ENCODE measurements at places on chromosomes 1 and 21. TPM values are rescaled to one million over a fixed set of nuclear protein-coding genes. Genes with fewer than 3 reads are reported as not detected.

DNA sequence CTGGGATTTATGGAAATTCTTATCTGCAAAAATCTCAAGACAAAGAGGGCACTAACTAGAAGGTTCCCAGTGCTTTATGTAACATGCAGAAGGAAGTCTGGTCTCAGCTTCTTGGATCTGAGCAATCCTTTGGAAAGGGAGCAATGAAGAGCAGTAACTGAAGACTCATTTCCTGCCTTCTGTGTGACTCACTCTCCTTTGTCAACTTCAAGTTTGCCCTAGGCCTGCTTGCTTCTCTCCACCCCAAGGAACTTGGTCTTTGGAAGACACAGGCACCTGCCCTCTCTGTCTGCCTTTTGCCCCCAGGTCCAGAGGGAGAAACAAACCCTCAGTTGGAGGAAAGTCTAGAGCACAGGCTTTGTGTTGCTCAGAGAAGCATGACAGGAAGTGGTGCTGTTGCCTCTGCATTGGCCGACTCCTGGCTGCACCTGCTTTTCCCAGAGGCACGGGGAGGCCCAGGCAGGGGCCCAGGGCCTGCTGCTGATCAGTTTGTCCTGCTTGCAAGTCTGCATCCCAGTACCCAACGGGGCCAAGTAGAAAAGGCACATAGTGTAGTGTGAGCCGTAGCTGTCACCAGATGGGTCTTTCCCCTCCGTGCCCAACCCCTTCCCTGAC is 137.2 kb downstream of the DHRS3 start:
- peak; percentile 90 for DNase-seq

DNA sequence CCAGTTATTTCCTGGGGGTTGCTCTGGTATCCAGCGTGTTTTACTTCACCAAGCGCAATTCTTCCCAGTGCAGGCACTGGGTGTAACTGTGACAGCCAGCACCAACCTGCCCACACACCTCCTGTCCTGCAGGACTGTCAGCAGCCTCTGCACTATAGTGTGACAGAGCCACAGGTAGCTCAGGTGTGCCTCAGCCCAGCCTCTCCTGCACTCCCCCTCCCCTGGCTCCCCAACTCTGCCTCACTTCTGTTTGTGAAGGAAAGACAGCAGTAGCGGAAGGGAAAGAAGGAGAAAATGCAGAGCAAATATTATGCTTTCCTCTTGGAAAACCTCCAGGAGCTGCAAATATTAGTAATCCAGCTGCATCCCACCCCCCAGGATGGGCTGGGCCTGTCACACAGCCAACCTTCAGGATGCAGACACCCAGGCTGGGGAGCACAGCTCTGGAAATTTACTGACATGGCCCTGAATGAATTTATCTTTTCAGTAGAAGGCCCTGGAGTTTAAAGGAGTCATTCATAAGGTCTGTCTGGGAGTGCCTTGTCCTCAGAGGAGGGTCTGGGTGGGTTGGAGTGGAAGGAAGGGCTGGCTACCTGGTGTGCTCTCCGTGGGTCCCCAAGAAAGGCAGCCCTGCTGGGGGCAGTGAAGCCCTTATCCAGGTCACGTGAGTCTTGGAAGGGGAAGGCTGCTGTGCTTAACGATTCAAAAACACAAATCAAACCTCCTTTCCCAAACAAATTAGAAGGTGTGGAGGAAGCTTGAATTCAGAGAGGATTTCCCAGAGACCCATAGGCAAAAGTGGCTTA is 20.9 kb downstream of the CAPN2 start:
- no peak for DNase-seq

DNA sequence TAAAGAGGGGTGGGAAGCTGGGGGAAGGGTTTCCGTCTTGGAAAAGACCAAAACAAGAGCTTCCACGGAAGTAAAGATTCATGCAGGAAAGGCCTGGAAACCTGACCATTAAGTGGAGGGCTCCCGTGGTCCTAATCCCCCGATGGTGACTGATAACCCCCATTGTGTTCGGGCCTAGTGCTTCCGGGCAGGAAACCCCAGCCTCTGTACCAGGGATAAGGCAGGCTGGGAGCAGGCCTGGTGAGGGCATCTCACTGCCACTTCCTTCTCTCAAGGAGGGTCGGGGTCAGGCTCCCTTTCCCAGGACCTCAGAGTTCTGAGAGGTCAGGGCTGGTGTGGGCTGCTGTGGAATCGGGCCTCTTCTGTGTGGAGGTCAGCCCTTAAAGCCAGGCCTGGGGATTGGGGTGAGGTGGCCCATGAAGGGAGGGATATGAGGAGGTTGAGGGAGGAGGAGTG is 136.9 kb downstream of the CDC7 start:
- DNase-seq = no peak

- no peak for DNase-seq
Measured at GRCh38 chr1:100523038-100523652, 14.8 kb upstream of the GPR88 start.

DNA sequence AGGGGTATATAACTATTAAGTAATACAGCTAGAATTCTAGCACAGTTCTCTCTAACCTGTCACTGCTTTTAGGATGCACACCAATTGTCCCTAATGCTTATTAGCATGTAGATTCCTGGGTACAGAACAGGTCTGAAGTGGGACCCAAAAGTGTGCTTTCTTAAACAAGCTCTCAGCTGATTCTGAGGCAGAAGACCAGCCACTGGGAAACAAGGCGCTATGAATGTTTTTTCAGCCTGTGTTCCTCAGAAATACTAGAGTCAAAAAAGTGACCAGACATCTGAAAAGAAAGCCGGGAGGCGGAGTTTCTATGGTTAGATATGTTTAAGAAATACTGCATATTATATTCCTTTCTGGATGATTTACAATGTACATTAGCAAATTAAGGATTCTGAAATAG is 1.8 kb downstream of the PEF1 start:
- DNase-seq = no peak

- DNase-seq = no peak
Measured at GRCh38 chr1:67372898-67373297, 57.3 kb downstream of the SERBP1 start.

Gene RGSL1
- not detected for total RNA-seq

DNA sequence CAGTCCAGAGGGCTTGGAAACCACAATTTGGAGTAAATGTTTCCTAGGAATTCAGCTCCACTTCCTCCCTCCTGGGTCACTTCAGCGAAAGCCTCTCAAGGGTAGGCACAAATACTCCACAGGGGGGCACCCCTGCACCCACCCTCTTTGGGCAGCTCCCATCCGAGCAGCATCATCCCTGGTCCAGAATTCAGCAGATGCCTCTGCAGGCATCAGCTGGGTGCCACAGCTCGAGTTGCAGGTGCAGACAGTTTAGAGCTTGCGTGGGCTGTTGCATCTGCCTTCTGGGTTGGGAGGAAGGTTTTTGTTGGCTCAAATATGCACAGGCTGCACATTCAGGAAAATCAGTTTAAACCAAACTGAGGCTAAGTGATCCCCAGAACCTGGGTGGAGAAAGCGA is 25.0 kb downstream of the KANK4 start:
- DNase-seq = peak; percentile 61

DNA sequence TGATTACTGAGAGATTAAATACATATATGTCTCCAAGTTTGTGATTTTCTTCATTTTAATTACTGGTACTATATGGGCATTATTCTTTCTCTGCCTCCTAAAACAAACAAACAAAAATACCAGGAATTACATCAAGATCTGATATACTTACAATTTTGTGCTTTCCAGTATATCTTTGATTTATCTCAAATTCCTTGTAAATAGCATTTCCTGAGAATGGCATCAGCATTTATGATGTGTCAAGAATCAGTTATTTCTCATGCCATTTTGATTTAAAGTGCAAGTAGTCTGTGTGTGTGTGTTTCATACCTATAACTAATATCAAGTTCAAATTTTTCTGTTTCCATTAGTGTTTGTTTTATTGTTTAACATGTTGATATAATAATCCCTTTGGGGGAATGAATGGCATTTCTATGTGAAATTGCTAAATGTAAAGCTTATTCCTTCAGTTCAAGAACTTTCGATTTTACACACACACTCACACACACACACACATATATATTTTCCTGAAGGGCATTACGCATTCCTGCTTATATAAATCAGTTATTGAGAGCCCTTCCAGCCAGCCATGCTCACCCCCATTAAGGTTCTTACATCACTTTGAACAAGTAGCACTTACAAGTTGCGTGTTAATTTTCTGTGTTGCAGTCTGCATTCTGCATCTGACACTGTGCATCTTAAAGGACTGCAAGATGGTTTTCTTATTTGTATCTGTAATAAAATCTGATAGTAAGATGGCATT is 102.7 kb downstream of the NEK7 start:
- DNase-seq = no peak

GRCh38 chr1:19704247-19705113 is 39.8 kb downstream of the HTR6 start:
- DNase-seq = peak; percentile 74

Gene DNALI1
- total RNA-seq = 3.8 TPM

Gene GBP7
- not detected for total RNA-seq

DNA sequence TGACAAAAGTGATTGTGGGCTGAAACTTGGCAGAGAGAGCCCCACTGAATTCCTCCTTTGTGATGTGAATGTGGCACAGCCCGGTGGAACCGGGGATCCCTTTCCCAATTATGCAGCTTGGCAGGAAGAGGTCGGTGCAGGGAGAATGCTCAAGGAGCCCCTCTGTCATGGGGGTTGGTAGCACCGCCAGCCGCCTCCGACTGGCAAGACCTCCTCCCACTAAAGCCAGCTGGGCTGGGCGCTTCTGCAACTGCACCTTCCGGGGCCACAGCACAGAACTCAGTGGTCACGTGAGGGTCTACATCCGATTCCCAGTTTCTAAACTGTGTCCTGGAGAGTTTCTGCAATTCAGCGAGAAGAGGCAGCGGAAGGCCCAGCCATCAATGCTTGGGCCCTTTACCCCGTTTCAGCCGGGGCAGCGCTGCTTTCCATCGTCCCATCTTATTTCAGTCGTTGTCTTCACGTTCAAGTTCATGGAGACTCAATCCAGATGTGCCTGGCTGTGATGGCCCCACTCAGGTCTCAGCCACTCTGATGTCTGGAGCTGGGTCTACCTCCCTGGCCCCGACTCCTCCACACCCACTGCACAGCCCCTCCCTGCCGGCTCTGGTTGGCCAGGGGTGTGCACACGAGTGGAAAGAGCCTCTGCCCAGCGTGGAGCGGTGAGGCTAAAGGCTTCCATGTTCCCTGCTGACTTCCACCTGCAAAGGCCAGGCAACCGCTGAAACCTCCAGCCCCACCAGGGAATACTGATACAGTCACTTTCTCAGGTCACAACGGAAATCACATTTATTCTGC is 39.8 kb upstream of the FHAD1 start:
- no peak for DNase-seq

Gene PRELP
- total RNA-seq = not detected

Gene LHX8
- 0.46 TPM for total RNA-seq

GRCh38 chr1:115648717-115649691 is 7.2 kb downstream of the VANGL1 start:
- DNase-seq = no peak

DNA sequence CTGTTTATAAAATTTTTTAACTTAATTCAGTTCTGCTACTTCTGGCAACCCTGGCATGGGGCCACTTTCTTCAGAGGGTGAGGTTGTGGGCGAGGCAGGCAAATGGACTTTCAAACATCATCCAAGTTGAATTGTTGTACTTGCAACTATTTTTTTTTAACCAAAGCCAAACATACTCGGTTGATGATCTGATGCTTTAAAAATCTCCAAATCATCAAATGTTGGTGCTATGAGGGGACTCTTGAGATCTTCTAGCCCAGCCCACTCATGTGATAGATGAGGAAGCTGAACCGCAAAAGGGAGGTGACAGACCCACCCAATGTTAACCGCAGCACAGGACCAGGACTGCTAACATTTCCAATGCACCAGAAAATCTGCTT is 6.7 kb downstream of the SLC1A7 start:
- DNase-seq = peak; percentile 60

All from Daoy (cell line).